ENCODE measurements at places on chromosomes 2 and 18. TPM values are rescaled to one million over a fixed set of nuclear protein-coding genes. Genes with fewer than 3 reads are reported as not detected.

DNA sequence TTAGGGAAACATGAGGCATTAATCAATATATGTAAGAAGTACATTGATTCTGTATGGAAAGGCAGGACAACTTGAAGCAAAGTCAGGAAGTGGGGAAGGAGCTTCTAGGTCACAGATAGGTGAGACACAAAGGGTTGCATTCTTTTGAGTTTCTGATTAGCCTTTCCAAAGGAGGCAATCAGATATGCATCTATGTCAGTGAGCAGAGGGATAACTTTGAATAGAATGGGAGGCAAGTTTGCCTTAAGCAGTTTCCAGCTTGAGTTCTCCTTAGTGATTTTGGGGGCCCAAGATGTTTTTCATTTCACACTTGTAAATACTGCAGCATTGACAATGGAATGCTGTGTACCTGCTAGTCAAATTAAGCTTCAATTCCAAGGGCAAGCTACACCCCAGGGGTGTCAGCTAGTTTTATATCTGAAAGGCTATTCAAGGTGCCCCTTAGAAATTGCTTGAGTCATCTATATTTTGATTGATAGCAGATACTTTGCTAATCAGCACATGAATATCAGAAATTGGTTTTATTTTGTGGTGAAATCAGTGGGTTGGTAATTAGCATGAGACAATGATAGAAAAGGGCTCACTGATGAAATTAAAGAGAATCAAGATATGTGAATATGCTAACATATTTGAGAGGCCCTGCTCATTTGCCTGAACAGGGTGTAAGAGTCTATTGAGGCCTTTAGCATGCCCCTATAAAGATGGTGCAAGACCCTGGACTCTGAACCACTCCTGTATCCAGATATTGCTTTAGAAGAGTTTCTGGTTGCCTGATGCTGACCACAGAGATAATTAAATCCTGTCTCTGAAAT, 131.5 kb downstream of the TMEM17 start:
- no peak overlapping the region for H3K27ac ChIP-seq
- peaks cover 10% of the 10 kb centered on the region for H3K36me3 ChIP-seq
- no peaks in the 10 kb centered on the region for H3K27me3 ChIP-seq
- H3K4me3 ChIP-seq, result no peak overlapping the region
- H3K4me1 ChIP-seq, result peaks cover 10% of the 10 kb centered on the region

DNA sequence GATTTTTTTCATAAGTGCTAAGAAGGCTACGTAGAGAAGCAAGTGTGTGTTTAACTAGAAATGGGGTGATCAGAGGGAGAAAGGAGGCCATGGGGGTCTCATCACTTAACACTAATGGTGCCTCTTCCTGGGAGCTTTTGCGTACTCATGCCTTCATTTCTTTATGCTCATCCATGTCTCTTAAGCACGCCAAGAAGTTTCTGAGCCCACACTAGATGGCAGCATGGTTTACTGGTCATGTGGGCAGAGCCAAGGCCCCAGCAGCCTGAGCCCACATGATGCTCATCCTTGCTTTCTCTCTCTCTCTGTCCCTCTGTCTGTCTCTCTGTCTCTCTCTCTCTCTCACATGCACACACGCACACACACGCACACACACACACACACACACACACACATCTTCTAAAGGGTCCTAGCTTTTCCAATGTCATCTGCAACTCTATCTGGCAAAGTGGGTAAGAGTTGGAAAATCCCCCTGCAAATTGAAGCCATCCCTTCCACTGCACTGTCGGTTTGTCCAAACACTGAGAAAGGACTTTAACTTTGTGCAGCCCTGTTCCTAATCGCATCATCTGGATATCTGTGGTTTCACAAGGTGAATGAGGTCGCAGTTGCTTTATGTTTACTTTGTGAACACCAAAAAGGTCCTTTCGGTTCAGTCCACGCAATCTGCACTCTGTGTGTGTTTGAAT, 137.1 kb upstream of the CCDC68 start:
- no peak overlapping the region for H3K4me3 ChIP-seq
- DNase-seq, result no peak
- no peaks in the 10 kb centered on the region for H3K36me3 ChIP-seq
- H3K27ac ChIP-seq, result no peak overlapping the region
- no peaks in the 10 kb centered on the region for H3K4me1 ChIP-seq
- no peaks in the 10 kb centered on the region for H3K27me3 ChIP-seq

DNA sequence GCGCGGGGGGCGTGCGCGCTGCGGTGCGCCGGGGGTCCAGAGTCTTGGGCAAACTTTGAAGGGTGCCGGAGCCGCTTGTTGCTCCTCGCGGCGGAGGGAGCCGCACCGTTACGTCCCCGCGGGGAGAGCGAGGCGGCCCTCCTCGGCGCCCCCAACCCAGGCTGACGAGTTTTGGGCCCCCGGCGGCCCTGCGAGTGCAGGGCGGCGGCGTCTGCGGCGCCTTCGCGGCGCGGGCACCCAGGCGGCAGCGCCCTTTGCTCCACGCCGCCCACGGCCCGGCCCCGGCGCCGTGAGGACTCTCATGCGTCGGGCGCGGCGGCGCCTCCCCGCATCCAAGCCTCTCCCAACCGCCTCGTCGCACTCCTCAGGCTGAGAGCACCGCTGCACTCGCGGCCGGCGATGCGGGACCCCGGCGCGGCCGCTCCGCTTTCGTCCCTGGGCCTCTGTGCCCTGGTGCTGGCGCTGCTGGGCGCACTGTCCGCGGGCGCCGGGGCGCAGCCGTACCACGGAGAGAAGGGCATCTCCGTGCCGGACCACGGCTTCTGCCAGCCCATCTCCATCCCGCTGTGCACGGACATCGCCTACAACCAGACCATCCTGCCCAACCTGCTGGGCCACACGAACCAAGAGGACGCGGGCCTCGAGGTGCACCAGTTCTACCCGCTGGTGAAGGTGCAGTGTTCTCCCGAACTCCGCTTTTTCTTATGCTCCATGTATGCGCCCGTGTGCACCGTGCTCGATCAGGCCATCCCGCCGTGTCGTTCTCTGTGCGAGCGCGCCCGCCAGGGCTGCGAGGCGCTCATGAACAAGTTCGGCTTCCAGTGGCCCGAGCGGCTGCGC, 814 bp downstream of the FZD7 start:
- H3K4me1 ChIP-seq, result peaks cover 16% of the 10 kb centered on the region
- DNase-seq, result no peak
- no peaks in the 10 kb centered on the region for H3K36me3 ChIP-seq

DNA sequence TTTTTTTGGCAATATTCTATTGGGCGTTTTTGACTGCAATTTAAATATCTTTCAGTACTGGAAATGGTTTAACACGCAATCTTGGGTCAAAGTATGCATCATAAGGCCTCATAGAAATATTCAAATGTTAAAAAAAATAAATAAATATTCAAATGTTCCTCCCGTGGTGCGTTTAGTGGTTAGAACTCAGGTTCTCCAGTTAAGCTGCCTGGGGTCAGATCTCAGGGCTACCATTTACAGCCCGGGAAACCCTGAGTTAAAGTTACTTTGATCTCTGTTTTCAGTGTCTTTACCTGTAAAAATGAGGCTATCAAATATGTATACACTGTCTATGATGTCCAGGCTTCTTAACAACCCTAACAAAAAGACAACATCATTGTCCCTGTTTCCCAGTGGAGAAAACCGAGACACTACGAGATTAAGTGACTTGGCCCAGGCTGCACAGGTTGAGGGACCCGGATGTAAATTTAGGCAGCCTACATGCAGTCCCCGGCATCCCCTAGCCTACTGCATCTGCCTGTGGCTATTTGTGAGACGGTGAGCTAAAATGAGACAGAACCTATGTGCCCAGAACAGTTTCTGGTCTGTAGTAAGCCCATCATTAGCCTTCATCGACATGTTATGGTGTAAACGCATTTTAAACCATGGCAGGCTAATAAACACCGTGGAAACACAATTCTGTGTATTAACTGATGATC, 1.7 kb downstream of the FHL2 start:
- peaks cover 9% of the 10 kb centered on the region for H3K27me3 ChIP-seq
- peaks cover 13% of the 10 kb centered on the region for H3K4me1 ChIP-seq
- H3K27ac ChIP-seq, result no peak overlapping the region

DNA sequence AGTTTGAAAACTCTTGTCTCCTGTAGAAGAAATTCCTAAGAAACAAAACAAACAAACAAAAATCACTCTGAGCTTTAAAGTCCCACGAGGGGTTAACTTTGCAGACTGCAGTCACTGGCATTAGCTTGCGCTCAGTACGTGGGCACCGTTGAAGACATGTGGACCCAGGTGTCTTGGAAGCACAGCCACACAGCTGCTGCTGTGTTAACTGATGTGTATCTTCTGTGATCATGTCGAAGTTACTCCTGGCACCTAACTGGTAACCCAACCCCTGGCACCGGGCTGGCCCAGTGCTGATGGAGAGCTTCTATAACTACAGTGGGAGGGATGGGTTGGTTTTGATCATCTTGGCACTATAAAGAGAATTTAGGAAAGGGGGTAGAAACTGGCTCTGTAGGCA, 51.6 kb upstream of the FHL2 start:
- H3K36me3 ChIP-seq, result no peaks in the 10 kb centered on the region
- H3K4me3 ChIP-seq, result no peak overlapping the region
- DNase-seq, result no peak
- no peaks in the 10 kb centered on the region for H3K27me3 ChIP-seq
- no peaks in the 10 kb centered on the region for H3K4me1 ChIP-seq
- H3K27ac ChIP-seq, result no peak overlapping the region

The CNDP1 gene
- not detected for total RNA-seq

The ZSCAN30 gene
- 24.8 TPM for total RNA-seq

The LYPD6 gene
- total RNA-seq, result not detected

The SLC16A14 gene
- 0.60 TPM for total RNA-seq

The EVX2 gene
- total RNA-seq, result not detected

The PCARE gene
- total RNA-seq, result not detected

The NCKAP5 gene
- total RNA-seq, result not detected

The KHK gene
- total RNA-seq, result 7.2 TPM
